ENCODE measurements at places on chromosomes 2 and 18.

DNA sequence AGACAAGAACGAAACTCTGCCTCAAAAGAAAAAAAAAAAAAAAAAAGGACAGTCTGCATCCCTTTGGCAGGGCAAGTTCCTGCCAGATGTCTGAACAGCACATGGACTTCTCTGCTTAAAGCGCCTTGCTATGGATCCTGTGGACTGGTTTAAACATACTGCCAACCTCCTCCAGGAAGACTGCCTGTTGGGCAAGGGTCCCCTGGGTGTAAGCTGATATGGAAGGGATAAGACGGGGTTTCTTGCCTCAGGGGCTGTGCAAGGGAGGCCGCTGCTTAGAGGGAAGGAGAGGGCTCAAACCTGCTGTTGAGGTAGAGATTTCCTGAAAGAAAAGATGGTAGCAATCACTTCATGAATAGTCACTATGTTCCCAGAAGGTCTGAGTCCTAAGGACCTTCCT, 22.2 kb downstream of the SKA1 start:
- DNase-seq = no peak

DNA sequence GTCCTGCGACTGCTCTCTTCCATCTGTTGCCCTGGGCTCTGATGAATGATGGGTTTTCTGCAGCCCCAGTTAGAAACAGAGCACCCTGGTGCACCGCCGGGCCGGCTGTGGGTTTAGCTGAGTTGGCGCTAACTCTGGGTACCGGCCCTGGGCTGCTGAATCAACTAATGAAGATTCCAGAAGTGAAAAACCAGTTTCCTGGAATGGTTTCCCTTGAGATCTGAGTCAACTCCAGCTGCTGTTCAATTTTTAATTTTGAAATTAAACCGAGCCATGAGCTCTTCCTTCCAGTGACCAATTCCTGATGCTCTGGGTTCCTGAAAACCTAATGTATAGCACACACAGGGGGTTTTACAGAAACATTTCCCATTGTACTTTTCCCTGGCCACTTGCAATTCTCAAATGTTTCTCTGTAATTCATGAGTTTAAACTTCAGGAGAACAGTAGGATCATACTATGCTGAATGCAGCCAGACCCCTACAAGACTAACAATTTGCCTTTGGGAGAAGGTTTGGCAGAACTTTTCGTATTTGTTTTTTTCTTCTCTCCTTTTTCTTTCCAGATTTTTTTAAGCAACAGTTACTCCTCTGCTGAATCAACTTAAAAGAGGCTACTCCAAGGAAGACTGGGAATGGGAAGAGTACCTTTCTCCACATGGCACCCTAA, 5.5 kb downstream of the COL6A3 start:
- no peak for DNase-seq

DNA sequence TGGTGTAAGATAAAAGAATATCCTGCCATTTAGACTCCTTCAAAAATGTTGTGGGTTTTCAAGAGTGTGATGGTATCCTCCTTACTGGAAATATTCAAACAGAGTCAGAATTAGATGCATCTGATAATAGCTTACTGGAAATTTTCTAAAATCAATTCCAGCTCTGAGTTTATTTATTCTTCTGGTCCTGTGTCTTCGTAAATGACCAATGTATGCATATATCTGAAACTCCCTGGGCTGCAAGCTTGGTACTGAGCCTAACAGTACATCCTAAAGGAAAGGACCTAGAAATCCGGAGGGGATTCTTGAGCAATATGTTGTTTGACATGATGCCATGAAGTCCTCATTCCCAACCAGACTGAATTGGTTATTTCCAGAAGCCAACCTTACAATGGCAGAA, 130.4 kb downstream of the KCNE4 start:
- no peak for DNase-seq

GRCh38 chr2:209348433-209348832, 75.4 kb upstream of the MAP2 start:
- DNase-seq = no peak

DNA sequence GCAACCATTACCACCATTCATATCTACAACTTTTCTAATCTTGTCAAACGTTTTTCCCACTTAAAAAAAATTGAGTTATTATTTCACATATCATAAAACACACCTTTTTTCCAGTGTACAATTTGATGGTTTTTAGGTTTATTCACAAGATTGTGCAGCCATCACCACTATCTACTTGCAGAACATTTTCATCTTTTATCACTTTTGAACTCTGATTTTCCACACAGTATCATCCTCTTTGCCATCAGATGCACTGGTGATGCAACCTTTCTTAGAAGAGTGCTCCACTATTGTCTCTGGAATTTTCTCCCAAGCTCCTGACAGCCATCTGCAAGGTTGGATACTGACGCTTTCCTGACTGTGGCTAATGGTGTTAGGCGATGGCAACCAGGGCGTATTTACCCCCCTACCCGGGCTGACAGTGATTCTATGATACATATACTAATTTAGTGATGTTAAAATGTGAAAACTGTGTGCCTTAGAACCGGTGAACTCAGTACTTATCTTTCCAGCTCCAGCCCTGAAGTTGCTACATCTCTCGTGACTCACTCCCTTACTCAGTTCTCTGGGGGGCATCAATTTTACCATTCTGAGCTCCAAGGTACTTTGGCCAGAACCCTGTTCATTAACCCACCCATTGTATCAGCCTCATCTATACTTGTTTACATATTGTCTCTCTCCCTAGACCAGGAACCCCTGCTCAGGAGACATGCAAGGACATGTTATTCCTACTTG, 105.4 kb upstream of the SPRED2 start:
- no peak for DNase-seq

DNA sequence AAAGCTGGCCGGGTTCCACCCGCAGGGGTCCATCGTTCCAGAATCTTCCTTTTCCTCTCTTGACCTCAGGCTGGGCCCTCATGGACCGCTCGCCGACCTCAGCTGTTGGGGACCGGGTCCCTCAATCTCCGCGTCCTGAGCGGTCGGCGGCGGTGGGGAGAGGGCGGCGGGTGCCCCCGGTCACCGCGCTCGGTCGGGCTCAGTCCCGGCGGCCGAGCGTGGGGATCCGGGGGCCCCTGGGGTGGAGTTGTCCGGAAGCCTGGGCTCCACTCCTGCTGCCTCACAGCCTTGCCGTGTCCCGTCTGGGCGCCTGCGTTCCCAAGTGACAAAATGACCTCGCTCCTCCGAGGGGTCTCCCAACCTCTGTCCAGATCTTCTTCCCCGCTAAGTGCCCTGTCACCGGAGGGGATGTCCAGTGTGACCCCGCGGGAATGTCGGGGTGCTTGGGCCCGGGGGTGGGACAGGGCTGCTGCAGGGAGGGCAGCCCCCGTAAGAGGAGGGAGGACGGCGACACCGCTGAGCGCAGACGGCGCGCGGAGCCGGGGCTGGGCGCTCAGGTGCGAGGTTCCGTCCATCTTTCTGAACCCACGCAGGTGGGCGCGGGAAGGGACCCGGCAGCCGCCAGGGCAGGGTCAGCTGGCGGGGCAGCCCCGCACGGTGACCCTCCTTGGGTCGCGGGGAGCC, 16.0 kb upstream of the E2F6 start:
- DNase-seq = no peak

GRCh38 chr18:36406805-36407204, 109.3 kb downstream of the FHOD3 start:
- DNase-seq = no peak

DNA sequence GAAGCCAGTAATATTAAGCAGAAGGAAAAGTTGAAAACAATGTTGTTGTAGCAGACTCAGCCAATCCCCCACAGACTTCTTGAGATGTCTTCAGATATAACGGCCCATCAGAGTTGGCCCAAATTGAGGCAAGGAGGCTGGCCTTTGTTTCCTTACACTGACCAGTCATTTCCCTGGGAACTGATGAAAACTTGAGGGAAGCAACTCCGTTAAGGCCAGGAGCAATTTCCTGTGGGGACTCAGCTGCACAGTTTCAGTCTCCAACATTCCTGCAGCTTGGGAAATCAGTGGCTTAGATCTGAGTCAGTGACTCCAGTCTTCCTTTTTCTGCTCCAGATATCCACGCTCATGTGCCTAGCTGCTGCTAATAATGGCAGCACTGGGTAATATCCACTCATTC, 75.7 kb downstream of the FTCDNL1 start:
- DNase-seq = no peak

DNA sequence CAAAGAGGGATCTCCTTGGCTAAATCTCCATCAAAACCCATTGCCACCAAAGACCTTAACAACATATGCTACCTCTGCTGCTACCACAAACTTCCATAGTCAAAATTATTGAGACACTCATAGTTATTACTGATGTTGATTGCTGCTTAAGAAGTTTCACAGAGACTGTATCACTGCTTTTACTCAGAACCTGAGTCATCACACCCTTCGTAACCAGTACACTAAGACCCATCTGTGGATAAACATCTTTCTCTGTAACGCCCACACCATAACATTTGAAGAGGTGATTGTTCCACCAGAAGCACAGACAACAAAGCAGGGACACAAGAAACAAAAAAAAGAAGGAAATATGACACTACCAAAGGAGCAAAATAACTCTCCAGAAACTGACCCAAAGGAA, 1563.1 kb downstream of the LRP1B start:
- DNase-seq = no peak

DNA sequence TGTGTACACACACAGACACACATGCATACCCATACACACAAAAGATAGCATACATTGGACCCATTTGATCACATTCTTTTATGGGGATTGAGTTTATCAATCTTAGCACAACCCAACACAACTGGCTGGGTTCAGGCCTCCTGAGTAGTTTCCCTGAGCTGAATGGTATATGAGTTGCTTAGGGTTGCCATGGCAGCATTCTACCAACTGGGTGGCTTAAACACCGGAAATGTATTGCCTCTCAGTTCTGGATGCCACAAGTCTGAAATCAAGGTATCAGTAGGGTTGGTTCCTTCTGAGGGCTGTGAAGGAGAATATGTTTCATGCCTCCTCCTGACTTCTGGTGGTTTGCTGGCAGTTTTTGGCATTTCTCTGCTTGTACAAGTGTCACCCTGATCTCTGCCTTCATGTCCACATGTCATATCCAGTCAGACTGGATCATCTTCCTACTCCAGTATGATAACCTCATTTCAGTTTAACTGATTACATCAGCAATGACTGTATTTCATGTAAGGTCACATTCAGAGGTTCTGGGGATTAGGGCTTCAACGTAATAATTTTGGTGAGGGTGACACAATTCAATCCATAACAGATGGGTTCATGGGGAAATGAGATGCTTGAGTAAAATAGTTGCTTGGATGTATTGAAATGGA, 212.7 kb downstream of the KCNE4 start:
- no peak for DNase-seq

DNA sequence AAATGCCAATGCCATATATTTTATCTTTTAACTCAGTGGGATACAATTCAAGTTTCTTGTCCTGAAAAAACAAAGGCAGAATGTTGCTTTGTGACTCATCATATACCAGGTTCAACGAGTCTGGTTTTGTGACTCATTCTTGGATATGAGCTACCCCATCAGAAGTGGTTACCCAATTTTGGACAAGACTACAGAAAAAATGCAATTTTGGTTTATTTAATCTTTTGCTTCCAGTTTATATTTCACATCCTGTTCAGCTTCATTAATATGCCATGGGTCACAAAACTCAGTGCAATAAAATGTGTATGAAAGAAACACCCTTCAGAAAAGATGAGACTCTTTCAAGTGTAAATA, 25.0 kb downstream of the FN1 start:
- no peak for DNase-seq

- no peak for DNase-seq
Measured at GRCh38 chr2:183010112-183010511, 28.1 kb downstream of the NCKAP1 start.

DNA sequence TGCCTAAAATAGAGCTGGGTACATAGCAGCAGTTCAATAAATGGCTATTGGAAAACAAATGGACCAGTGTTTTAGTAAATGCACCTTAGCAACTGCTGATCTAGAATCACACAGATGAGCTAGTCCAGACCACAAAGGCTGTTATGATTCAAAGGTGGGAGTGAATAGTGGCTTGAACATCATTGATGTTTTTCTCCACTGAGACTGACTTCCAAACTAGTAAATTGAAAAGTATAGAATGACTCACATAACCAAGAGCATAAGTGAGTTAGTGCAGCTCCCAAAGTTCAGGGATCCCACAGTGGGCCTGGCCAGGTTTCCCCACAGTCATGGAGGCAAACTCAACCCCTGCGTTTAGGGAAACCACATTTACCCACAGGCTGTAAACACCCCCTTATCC, 106.7 kb upstream of the YPEL5 start:
- DNase-seq = no peak

DNA sequence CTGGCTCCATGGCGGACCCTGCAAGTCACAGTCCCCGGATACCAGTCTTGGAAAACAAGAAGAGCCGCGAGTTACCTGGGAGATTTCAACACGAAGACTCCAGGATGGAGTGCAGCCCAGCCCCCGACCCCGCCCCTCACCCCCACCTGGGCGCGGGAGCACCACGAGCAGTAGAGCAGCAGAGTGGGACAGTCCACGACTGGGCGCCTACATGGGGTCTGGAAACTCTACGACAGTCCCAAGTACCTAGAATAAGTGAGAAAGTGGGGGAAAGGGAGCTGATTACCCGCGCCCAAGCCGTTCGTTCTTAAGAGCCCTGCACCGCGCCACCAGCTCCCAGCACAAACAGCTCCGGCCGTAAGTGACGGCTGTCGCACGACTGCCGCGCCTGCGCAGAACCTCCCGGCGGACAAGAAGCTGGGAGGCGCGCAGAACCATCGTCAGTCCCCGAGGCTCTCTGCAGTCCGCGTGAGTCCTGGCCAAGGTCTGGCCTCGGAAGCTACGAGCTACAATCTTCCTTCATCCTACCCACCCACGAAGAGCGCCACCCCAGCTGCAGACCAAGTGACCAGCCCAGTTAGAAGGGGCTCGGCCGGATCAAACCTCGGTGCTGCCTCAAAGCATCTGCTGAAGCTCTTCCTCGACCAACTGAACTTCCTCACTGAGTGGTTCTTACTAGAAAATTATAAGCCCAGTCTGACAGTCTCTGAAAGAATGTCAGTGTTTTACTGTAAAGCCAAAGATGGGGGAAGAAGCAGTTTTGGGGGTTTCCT, at the start of gene DPY30:
TSS of gene DPY30 (minus strand) at position 359 of the 773 bp plus-strand sequence. CDS start at position 10, 349 bp downstream.
- peak; percentile 80 for DNase-seq

- no peak for DNase-seq
Measured at GRCh38 chr2:39431592-39432316, 5.3 kb downstream of the MAP4K3 start.

GRCh38 chr2:60808330-60808801, 52.3 kb downstream of the PAPOLG start:
- no peak for DNase-seq
